ENCODE measurements at places on chromosomes 4 and X. TPM values are rescaled to one million over a fixed set of nuclear protein-coding genes. Genes with fewer than 3 reads are reported as not detected.

Gene CCKAR
- total RNA-seq = not detected

Gene RAB40A
- total RNA-seq = not detected

Gene NPY1R
- total RNA-seq = 0.09 TPM

Gene SGMS2
- 37.9 TPM for total RNA-seq

Gene MAGEC1
- total RNA-seq = not detected

Gene STIM2
- total RNA-seq = 9.3 TPM

Gene GLOD5
- total RNA-seq = not detected

Gene ARSD
- 19.7 TPM for total RNA-seq

Gene IL3RA
- total RNA-seq = 13.1 TPM

Gene SPACA5
- total RNA-seq = not detected

Gene SPANXN4
- total RNA-seq = not detected

Gene HS3ST1
- total RNA-seq = 0.56 TPM

Measured in endothelial cell of coronary artery (primary cell).